Right cardiac atrium (tissue), 5 donors: ENCODE measurements at places on chromosomes 5 and 9. TPM values are rescaled to one million over a fixed set of nuclear protein-coding genes. Genes with fewer than 3 reads are reported as not detected.

- DNase-seq = peak; percentile 73
Observed at GRCh38 chr9:121607434-121608167, 43.8 kb upstream of the DAB2IP start.

- no peak for DNase-seq
Observed at GRCh38 chr9:109450346-109450745, 47.8 kb downstream of the PTPN3 start.

- no peak for DNase-seq
Observed at GRCh38 chr5:125560476-125561225, 814.2 kb upstream of the ZNF608 start.

DNA sequence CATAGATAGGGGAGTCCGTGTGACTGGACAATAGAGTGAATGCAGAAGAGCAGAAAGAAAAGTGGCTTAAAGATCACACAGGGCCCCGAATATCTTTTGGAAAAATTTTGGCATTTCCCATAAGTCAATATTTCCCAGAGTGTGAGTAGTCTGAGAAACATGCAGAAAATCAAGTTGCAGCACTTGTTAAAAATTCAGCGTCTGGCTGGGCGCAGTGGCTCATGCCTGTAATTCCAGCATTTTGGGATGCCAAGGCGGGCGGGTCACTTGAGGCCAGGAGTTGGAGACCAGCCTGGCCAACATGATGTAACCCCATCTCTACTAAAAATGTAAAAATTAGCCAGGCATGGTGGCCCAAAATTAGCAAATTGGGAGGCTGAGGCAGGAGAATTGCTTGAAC, 227.0 kb downstream of the DRD1 start:
- peak; percentile 54 for DNase-seq

DNA sequence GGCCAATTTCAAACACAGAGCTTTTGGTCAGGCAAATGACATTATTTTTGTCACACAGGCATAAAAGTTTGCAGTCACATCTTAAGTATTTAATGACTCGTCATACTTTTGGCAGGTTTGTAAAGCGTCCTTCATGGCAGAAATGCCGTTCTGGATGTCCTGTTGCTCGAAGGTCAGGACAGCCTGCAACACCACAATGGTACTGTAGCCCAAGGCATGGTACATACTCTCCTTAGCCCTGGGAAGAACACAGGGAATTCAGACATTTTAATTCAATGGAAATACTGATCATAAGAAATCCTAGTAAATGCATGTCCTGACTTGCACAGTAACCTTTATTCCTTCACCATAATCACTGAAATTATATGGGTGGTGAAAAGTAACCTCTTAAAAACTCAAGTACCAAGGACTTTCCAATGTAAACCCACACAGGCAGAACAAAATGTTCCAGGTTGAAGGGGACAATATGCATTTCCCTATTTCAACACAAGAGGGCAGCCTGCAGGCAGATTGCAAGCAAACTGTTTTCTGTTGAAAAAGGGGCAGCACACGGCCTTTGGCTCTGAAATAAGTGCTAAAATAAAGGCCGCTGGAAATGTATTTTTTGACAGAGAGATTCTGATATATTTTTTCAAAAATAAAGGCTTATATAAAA, 95.7 kb downstream of the TTC39B start:
- DNase-seq = no peak

DNA sequence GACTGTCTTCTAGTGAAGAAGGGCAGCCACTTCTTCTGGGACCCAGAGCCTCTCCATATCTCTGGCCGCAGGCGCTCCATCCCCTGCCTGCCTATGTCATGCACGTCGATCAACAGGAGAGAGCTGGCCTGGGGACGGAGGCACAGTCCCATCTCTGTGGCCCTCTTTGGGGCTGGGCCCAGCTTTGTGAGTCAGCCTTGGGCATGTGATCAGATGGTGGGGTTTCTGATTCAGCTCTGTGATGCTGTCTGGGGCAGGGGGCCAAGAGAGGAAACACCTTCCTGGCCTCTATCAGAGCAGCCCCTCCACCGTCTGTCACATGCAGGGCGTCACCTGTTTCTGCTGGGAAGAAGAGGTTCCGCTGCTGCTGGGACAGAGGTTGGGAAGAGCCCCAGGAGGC, 72.6 kb downstream of the MVB12B start:
- no peak for DNase-seq

DNA sequence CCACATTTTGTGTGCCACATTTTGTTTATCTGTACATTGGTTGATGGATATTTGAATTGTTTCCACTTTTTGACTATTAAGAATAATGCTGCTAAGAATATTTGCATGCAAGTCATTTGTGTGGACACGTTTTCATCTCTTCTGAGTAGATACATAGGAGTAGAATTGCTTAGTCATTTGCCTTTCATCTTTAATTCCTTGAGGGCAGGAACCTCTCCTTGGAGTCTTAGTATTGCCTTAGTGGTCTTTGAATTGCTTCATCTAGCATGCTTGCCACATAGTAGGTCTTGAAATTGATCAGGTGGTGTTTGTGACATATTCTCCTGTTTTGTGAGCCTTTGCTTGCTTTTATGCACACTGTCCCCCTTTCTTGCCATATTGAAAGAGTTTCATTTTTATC, 128.5 kb downstream of the NR3C1 start:
- DNase-seq = no peak

GRCh38 chr9:35108461-35108860, 5.5 kb upstream of the STOML2 start:
- DNase-seq = no peak

GRCh38 chr9:106958955-106959657, 96.1 kb downstream of the ZNF462 start:
- no peak for DNase-seq

- no peak for DNase-seq
Observed at GRCh38 chr5:32785611-32786254, 74.6 kb downstream of the NPR3 start.

- no peak for DNase-seq
Observed at GRCh38 chr9:109682227-109682626, 97.8 kb upstream of the PALM2AKAP2 start.

GRCh38 chr9:68832101-68832500, 127.1 kb downstream of the PIP5K1B start:
- DNase-seq = no peak

GRCh38 chr5:90949469-90950358, 391.1 kb downstream of the ADGRV1 start:
- no peak for DNase-seq

DNA sequence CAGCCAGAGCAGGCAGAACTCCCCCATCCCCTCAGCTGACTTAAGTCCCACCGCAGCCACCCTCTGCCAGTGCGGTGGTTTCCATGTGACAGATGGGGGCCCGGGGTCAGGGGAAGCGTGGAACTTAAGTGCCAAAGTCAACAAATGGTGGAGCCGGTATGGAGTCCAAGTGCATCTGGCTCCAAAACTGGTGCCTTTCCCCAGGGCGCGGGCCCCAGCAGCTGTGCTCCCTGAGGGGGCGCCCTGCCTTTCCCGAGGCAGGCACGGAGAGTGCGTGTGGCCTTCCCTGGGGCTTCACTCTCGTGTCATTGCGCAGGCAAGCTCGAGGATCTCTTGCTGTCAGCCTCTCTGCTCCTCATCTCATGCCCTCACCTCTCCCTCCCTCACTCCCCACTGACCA, 33.8 kb downstream of the SLC46A2 start:
- DNase-seq = no peak

DNA sequence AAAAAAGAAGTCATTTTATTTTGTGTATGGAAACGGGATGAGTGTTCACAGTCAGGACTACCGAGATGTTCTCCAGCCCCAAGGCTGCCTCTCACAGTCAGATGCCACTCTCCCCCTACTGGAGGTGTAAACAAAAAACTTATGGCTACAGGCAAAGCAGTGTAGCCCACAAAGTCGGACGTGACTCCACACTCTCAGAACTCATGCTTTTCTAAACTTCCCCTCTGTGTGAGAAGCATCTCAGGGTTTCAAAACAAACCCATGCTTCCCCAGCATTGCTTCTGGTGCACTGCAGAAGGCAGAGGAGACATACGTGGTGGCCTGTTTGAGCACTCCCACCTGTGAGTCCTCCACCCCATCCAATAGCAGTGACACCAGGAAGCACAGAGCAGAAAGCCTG, 580.3 kb downstream of the BNC2 start:
- DNase-seq = no peak

GRCh38 chr9:77010527-77010926, 8.9 kb upstream of the FOXB2 start:
- no peak for DNase-seq

DNA sequence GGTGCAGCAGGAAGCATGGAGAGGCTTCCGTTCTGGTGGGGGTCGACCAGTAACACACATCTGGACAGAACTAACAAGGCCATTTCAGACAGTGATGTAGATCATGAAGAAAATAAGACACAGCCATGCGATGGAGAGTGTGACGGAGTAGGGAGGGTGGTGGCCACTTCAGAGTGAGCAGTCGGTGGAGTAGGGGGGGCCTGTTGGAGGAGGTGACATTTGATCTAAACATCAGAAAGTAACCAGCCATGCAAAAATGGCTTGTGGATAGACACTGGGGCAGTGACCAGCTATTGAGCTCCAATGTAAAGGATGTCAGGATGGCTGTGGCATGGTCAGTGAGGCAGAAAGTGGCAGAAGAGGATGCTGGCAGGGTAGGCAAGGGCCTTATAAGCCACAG, 65.9 kb downstream of the PPARGC1B start:
- no peak for DNase-seq

CDH9 gene
- not detected for total RNA-seq

CD14 gene
- total RNA-seq = 70.8 TPM

ZDHHC21 gene
- total RNA-seq = 11.7 TPM

ANKRD18B gene
- 0.62 TPM for total RNA-seq

CNTNAP3 gene
- total RNA-seq = 16.3 TPM

LHX2 gene
- not detected for total RNA-seq

PROB1 gene
- 38.5 TPM for total RNA-seq

C9orf153 gene
- 0.35 TPM for total RNA-seq
